Hepatocyte (in vitro differentiated cells): ENCODE measurements at places on chromosomes 2 and 18. TPM values are rescaled to one million over a fixed set of nuclear protein-coding genes. Genes with fewer than 3 reads are reported as not detected.

DNA sequence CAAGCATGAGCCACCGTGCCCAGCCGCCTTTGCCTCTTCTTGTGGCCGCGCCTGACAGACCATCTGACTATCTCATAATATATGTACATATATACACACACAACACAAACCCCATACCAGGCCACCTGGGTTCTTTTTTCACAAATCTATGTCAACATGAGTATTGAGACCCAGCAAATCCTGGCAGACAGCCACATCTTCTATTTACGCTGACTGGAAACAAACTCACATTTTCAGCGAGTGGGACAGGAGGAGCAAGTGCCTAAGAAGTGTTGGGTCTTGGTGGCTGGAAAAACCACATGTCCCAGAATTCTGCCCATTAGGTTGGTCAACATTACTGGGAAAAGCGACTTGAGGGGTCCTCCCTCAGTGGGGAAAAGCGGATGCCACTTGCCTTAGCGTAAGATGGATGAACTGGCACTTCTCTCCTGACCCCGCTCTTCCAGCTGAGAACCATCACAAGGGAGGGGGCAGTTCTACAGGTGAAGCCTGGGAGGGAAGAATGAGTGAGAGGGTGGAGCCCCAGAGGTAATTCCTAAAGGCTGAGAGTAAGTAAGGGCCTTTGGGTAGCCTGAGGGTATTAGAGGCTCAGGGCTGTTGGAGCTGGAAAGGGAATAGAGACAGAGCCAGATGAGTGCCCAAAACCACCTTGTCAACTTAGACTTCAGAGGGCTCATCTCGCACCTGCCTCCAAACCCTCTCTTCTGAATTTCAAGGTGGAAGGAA lies 1.9 kb downstream of the SCYGR3 start:
- DNase-seq = no peak

DNA sequence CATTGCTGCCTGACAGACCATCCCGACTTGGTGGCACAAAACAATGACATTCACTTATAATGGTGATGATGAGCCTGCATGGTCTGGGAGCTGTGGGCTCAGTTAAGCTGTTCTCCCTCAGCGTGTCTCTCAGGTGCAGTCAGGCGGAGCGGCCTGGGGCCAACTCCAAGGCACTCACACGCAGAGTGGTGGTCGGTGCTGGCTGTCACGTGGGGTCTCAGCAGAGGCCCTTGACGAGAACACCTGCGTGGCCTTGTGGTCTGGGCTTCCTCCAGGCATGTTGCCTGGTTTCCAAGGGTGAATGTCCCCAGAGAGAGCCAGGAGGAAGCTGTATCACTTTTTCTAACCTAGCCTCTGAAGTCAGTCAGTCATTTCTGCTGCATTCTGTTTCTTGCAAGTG lies 29.8 kb downstream of the ARMC9 start:
- DNase-seq = no peak

- DNase-seq = no peak
These were observed 6.0 kb downstream of the SPEG start for GRCh38 chr2:219440388-219441256.

DNA sequence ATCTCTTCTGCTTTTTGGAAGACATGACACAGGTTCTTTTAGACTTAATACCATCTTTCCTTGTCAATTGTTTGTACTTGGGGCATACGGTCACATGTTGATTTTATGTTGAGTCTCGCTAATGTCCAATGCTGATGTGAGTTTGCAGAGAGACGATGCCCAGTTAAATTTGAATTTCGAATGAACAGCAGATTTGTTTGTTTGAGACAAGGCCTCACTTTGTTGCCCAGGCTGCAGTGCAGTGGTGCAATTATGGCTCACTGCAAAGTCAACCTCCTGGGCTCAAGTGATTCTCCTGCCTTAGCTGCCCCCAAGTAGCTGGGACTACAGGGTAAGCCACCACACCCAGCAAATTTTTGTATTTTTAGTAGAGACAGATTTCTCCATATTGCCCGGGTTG lies 473.5 kb downstream of the RIT2 start:
- no peak for DNase-seq

- no peak for DNase-seq
These were observed 1306.8 kb upstream of the NXPH2 start for GRCh38 chr2:140086964-140087363.

DNA sequence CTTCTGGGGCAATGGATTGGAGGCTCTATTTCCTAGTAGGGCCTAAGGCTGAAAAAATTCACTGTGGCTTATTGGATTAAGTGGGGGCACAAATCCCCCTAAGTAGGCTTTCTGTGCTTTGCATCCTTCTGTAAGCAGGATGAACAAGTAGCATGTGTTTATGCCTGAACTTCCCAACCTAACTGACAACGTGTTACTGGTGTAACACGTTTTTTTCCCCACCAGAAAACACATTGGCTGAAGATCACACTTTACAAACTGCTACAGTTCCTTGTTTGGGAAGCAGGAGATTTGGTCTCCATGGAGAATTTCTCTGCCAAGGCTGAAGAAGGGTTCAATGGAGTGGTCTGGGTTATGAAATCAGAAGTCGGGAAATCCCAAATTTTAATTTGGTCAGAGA lies 7.2 kb upstream of the ITGA6 start:
- DNase-seq = no peak

DNA sequence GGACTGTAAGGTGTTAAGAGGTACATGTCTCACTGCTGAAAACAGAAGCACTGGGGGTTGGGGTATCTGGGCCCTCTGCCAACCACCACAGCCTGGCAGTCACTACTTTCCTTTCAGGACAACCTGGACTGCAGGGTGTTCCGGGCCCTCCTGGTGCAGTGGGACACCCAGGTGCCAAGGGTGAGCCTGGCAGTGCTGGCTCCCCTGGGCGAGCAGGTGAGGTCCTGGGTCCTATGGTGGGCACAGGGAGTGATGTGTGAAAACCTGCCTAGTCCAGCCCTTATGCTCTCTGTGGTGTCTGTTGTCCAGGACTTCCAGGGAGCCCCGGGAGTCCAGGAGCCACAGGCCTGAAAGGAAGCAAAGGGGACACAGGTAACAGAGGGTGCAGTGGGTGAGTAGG lies 40.0 kb downstream of the MARCO start:
- DNase-seq = no peak

Gene ACMSD
- total RNA-seq = 6.5 and 8.6 TPM in 2 replicates

Gene SAG
- 0.47 TPM in 1 of 2 replicates, not detected in the other for total RNA-seq

Gene REG3A
- 1.2 and 1.6 TPM in 2 replicates for total RNA-seq
